ENCODE measurements at places on chromosomes 4 and X. TPM values are rescaled to one million over a fixed set of nuclear protein-coding genes. Genes with fewer than 3 reads are reported as not detected.

The USP17L24 gene
- not detected for total RNA-seq

The L1CAM gene
- total RNA-seq: 0.52 TPM

The UGT2A1 gene
- not detected for total RNA-seq

The ZNF732 gene
- 1.4 TPM for total RNA-seq

The FBXL5 gene
- total RNA-seq: 105 TPM

The MAP9 gene
- total RNA-seq: 5.4 TPM

The MAGEB1 gene
- total RNA-seq: not detected

The BST1 gene
- 31.1 TPM for total RNA-seq

The XG gene
- 12.5 TPM for total RNA-seq

The PWWP3B gene
- total RNA-seq: 0.39 TPM

The SYTL4 gene
- 3.0 TPM for total RNA-seq

The FDCSP gene
- total RNA-seq: not detected

The N4BP2 gene
- 14.2 TPM for total RNA-seq

The FAM114A1 gene
- 387 TPM for total RNA-seq

The NEIL3 gene
- 8.2 TPM for total RNA-seq

The PCSK1N gene
- total RNA-seq: 0.32 TPM

The ADGRA3 gene
- 21.0 TPM for total RNA-seq

The RAB39B gene
- total RNA-seq: 0.86 TPM

The GPR119 gene
- not detected for total RNA-seq

The DACH2 gene
- not detected for total RNA-seq

The LRRC66 gene
- total RNA-seq: 1.4 TPM

The EDA gene
- total RNA-seq: 0.22 TPM

Data from articular chondrocyte of knee joint (primary cell).